ENCODE measurements at places on chromosomes 1 and 21. TPM values are rescaled to one million over a fixed set of nuclear protein-coding genes. Genes with fewer than 3 reads are reported as not detected.

The NEXN gene
- total RNA-seq, result 5.3 TPM

The TACSTD2 gene
- not detected for total RNA-seq

The SHISAL2A gene
- 8.2 TPM for total RNA-seq

The ASPM gene
- 104 TPM for total RNA-seq

The BNIPL gene
- 0.99 TPM for total RNA-seq

The FGR gene
- total RNA-seq, result not detected

The C1orf74 gene
- 1.9 TPM for total RNA-seq

The PTGER3 gene
- total RNA-seq, result 0.15 TPM

The FMOD gene
- not detected for total RNA-seq

The KPRP gene
- total RNA-seq, result not detected
